Dermis microvascular lymphatic vessel endothelial cell (primary cell): ENCODE measurements at places on chromosomes 4 and X. TPM values are rescaled to one million over a fixed set of nuclear protein-coding genes. Genes with fewer than 3 reads are reported as not detected.

The PARM1 gene
- 0.13 TPM in 1 of 2 replicates, not detected in the other for total RNA-seq

The NHS gene
- 0.13 TPM in 2 replicates for total RNA-seq

The SPANXA2 gene
- not detected in 2 replicates for total RNA-seq

The FMR1NB gene
- total RNA-seq, result not detected in 2 replicates
